Activated T-cell treated with anti-CD3 and anti-CD28 coated beads, Interleukin-2, amount 50 U/mL, for 24 hours (primary cell): ENCODE measurements at places on chromosomes 12 and 14.
A peak's percentile ranks its signal among the peaks of the same experiment; 100 is the strongest.

DNA sequence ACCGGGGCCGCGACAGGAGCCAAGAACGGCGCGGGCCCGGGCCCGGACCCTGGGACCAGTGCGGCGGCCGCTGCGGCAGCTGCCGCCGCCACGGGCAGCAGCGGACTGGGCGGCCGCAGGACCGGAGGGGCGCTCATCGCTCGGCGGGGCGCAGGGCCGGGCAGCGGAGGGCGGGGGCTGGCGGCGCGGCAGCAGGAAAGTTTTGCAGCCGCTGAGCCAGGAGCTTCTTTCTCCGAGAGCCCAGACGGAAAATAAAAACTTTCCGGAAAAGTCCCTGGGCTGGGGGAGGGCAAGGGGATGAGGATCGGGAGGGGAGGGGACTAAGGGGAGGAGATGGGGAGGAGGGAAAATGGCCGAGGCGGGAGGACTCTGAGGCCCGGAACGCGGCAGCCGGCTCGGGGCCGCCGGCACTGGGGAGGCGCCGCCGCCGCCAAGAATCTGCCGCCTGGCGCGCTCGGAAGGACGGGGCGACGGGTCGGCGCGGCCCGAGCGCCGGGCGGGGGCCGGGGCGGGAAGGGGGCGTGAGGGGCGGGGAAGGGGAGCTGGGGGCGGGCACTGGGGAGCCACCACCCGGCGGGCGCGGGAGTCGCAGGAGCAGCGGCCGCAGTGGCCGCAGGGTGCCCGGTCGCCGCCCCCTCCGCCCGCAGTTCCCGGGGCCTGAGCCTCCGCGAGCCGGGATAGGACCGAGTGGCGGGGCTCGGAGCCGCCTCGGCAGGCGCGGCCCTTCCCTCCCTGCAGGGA is at the start of gene PRKD1:
PRKD1 (minus strand) TSS at position 472 of the 741 bp plus-strand sequence.
- DNase-seq = no peak

DNA sequence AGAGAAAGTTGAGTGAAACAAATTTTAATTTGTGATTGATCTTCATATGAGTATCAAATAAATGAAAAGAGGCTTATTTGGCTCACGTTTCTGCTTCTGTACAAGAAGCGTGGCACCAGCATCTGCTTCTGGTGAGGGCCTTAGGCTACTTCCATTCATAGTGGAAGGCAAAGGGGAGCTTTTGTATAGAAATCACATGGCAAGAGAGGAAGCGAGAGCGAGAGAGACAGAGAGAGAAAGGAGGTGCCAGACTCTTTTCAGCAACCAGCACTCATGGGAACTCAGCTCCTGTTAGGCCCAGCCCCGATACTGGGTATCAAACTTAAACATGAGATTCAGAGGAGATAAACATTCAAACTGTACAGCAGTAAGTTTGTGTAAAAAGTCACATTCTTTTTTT is 121.4 kb downstream of the SYNE2 start:
- no peak for DNase-seq

- DNase-seq = no peak
Observed at GRCh38 chr14:51368721-51369163, 128.7 kb downstream of the TMX1 start.

DNA sequence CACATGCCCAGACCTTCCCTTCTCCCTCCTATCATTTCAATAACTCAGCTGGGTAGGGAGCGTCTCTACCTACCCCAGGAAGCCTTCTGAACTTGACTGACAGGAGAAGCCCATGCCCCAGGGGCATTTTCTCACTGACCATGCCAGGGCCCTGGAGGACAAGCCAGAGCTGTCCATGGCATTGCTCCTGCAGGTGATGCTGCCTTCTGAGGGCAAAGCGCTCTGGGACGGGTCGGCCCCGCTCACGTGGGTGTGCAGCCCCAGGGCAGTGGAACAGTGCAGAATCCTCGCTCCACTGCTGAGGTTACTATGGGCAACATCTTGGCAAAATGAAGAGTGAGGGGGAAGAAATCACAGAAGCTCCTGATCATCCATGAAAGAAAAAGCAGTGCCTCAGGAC is 28.5 kb upstream of the CIPC start:
- no peak for DNase-seq

DNA sequence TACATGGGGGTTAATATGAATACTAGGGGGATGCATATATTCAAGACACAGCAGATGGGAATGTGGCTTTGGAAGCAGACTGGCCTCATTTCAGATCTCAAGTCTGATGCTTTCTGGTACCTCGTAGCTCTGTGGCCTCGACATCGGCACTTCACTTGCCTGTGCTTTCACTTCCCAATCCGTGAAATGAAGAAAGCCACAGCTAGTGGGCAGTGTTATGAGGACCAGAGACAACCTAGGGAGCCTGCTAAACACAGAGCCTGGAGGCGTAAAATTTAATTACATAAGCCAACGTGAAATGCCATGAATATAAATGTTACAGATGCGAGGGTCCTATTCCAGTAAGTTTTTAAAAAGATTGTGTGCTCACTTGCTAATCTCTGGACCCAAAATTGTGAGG is 286.0 kb downstream of the TMEM132D start:
- no peak for DNase-seq

DNA sequence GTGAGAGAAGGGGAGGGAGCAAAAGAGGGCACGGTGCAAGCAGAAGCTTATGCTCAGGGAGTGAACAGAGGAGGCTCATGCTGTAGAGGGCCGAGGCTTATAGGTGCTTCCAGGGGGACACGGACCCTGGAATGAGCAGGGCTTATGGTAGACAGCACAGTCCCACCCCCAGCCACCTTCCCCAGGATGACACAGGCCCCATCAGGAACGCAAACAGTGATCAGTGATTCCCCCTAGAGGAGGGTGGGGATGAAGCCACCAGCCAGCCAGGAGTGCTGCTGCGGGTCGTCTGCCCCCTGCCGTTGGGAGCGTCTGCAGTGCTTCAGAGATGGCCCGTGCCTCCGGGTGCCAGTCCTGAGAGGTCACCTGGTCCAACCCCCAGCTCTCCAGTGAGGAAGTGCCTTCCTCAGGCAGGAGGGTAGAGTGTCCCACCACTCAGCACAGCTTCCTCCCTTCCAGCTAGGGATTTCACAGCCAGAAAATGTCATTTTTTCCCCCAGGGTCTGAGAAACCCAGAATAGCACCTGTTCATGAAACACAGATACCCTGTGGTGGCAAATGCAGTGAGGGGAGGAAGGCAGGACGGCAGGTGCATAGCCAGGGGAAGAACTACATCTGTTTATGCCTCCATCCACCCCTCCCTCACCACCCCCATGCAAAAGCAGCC is 60.7 kb downstream of the SLC6A12 start:
- peak; percentile 70 for DNase-seq

DNA sequence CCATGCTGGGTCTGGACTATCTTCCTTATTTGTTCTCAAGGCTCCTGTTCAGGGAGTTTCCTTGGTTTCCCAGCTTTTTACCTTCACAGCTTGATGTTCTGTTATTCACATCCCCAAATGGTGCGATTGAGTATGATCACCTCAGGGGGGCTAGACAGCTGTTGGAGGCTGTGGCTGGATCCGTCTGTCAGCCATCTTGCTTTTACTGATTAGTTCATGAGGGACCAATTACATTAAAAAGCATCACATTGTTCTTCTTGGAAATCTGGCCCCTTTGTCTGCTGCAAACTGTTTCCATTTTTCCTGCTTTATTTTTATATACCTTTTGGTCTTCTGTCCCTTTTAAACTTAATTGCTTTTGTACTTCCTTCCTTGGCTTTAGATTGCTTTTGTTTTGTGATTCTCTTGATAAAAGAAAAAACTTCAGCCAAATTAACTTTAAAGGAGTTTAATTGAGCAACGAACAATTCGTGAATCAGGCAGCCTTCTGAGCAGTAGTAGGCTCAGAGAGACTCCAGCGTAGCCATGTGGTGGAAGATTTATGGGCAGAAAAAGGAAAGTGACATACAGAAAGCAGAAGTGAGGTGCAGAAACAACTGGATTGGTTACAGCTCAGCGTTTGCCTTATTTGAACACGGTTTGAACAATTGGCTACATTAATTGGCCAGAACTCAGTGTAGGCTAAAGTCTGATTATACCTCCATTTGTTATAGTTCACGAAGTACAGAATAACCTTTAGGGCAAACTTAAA is 208.7 kb downstream of the AEBP2 start:
- DNase-seq = no peak

GRCh38 chr12:7557227-7557626 is 53.6 kb upstream of the CD163 start:
- DNase-seq = no peak

DNA sequence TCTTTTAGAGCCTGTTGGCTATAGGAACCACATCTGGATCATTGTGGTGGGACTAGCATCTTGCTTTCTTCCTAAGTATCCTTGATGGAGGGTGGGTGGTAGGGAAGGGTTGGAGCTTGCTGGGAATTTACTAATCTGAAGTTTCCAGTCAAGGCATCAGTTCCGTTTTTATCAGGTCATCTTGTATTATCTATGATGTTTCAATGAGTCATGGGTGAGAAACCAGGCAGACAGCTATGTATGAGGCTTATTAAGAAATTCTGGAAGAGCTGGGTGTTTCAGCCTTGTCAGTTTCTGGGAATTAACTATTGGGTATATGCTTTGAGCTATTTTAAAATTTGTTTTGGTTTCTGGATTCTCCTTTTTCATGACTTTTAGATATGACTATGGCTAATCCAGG is 11.3 kb downstream of the TSFM start:
- DNase-seq = no peak

- no peak for DNase-seq
Observed at GRCh38 chr12:111870706-111871105, 28.7 kb downstream of the MAPKAPK5 start.

- DNase-seq = no peak
Observed at GRCh38 chr12:1740161-1740948, 49.5 kb downstream of the ADIPOR2 start.

GRCh38 chr12:74578486-74578885 is 40.9 kb downstream of the ATXN7L3B start:
- no peak for DNase-seq

GRCh38 chr12:30357766-30358490 is 337.7 kb downstream of the IPO8 start:
- DNase-seq = no peak

GRCh38 chr12:53234271-53234914 is 2.4 kb upstream of the RARG start:
- DNase-seq = no peak

DNA sequence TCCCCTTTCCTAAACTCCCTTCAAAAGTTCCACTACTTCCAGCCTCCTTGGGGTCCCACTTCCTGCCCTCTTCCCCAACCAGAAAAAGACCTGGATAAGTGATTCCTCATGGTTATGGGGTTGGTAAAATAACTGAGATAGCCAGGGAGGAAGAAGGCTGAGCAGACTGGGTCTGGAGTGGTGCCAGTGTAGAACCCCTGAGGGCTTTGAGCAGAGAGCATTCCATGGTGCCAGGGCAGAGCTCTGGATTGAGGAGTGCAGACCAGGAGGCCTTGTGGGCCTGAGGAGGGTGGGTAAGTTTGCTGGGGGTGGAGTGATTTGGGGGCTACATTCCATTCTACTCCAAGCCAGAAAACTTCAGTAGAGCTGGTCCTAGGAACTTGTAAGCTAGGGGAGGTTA is 9.5 kb upstream of the CISTR start:
- DNase-seq = no peak

- no peak for DNase-seq
Observed at GRCh38 chr12:84397263-84397662, 515.3 kb downstream of the SLC6A15 start.

GRCh38 chr12:116719731-116720528 is 17.9 kb downstream of the SPRING1 start:
- no peak for DNase-seq

DNA sequence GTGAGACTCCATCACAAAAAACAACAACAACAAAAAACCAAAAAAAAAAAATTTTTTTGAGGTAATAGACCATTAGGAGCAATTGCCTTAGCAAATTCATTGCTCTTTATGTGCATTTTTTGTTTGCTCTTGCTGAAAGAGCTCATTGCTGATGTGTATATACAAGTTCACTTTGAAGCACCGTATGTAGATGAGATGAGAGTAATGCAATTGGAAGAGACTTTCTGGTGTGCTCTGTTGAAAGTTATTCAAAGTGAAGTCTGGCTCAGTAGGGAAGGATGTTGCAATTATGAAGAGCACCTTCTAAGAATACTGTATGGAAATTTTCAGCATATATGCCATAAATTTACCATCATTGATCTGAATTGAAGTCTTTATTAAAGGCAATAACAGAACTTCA is 46.7 kb upstream of the KLRD1 start:
- no peak for DNase-seq

- no peak for DNase-seq
Observed at GRCh38 chr12:131116468-131117117, 162.9 kb downstream of the ADGRD1 start.

- no peak for DNase-seq
Observed at GRCh38 chr14:27886256-27886655, 880.3 kb upstream of the FOXG1 start.

GRCh38 chr14:53912021-53912420 is 44.6 kb downstream of the BMP4 start:
- DNase-seq = no peak

DNA sequence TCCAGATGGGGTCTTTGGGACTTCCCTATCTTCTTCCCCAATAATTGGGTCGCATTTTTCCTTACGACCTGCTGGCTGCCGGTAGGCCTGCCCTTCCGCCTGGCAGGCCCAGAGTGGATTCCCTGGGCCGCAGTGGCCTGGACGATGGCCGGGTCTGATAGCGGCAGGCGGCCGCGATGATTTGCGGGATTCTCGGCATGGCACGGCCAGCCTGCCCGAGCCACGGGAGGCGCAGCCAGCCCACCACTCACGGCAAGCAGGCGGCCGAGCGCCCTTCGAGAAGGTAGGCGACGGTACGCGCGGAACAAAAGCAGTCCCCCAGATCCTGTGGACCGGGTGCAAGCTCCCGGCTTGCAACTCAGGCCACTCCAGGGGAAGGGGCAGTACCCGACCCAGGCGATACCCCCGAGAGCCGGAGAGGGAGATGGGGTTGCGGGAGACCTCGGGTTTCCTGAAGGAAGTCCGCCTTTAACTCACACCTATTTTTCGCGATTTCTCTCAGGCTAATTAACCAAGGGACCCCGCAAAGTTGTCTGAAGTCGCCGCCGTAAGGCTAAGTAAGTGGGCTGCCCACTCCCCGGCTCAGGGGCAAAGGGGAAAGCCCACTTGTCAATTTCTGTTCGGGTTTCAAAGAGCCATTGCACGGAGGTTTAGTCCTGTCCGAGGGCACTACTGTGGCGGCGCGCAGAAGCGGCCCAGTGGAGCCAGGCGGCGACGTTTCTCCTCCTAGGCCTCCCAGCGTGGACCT is 1.4 kb upstream of the GSC start:
- DNase-seq = no peak

DNA sequence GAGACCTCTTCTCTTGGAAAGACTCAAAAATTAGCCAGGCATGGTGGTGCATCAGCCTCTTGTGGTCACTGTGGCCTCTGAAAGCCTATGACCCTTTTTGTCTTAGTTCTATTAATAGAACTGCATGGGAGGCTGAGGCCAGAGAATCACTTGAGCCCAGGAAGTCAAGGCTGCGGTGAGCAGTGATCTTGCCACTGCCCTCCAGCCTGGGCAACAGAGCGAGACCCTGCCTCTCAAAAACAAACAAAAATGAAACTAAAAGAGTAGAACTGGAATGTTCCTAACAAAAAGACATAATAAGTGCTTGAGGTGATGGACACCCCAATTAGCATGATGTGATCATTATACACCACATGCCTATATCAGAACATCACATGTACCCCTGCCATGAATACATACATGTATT is 197.0 kb upstream of the EEA1 start:
- no peak for DNase-seq

GRCh38 chr14:75453817-75454434 is 26.1 kb downstream of the JDP2 start:
- no peak for DNase-seq

- DNase-seq = no peak
Observed at GRCh38 chr12:83261998-83262397, 575.3 kb downstream of the TMTC2 start.
